CD4-positive, alpha-beta T cell treated with Interferon alpha-2 for 1 hour (primary cell): ENCODE measurements at places on chromosomes 7 and 10.

DNA sequence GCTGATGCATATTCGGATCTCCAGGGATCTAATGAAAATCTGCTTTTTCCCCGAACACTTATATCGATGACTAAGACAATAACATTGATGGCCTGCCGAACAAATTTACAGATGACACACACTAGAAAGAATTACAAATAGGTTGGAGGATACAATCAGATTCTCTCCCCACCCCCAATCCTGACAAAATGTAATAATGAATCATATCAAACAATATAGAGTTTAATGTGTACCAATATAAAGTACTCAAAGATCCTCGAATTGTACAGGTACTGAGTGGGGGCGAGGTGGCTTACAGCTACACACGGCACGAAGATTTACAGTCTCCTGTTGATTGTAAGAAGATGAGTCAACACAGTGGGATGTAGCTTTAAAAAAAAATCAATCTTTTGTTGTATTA, 182.7 kb upstream of the MKLN1 start:
- DNase-seq = no peak

DNA sequence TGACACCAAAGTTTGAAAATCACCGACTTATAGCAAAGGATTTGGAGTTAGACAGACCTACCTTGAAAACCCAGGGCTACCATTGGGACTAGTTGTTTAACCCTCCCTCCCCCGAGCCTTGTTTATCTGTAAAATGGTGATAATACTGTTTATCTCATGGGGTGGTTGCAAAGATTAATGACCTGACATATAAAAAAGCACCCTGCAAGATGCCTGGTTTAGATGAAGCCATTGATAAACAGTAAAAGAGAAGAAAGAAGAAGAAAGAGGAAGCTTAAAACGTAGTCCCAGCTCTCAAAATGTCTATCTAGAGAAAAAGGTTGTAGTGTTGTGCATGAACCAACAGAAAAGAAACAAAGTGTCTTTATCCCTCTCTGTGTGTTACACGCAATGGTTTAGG, 145.7 kb downstream of the FGFR2 start:
- no peak for DNase-seq

GRCh38 chr7:27996141-27996540, 184.5 kb downstream of the JAZF1 start:
- no peak for DNase-seq

DNA sequence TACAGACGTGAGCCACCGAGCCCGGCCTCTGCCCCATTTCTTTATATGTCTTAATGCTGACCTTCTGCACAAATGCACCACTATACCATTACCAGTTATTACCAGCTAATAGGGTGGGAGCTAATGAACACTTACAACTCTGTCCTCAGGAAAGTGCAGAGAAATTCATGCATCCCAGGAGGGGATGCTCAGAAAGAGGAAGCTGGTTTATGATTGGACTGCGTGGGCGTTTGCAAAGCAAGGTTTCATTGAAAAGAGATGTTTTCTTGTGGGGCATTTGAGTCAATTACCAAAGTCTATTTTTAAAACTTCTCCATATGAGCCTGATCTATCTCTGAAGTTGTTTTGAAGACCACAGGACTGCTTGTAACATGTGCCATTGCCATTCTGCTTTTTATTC, 417.7 kb upstream of the CELF2 start:
- no peak for DNase-seq

DNA sequence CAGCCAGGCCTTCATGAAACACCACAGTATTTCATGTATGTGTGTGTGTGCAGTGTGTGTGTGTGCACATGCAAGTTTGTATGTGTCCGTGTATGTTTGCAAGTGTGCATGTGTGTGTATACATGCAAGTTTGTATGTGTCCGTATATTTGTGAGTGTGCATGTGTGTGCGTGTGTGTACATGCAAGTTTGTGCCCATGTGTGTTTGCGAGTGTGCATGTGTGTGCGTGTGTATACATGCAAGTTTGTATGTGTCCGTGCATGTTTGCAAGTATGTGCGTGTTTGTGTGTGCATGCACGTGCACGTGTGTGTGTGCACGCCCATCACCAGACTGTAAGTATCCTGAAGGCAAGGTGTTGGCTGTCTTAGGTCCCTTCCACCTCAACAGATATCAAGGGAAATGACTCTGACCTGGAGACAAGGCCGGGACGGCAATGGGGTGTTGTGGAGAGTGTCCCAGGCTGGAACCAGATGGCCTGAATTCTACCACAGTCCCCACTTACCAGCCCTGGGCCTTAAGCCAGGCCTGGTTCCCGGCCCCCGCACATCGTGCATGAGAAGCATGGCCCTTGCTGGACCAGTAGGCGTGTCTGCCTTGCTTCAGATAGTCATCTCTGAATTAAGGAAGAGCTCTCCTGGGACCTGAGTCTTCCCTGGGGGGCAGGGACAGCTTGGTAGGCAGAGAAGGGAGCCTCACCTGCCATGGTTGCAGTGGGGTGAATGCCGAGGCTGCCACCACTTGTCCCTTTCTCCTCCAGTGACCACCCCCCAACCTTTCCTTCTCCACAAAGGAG, 140.0 kb downstream of the GRK5 start:
- no peak for DNase-seq

DNA sequence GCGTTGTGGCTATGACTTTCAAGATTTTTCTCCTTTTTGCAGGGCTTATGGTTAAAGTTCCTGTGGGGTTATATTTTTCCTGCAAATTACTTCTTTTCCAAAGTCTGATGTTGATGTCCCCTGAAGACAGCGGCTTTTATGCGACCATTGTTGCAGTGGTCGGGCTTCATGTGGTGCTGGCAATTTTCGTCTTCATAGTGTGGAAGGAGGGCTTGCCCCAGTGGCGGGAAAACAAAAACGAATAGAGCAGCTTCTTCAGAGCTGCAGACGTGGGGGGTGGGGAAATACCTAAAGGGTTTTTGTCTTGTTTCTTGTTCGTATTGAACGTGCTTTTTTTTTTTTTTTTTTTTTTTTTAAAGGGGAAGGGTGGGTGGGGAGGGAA, 53.8 kb downstream of the MCMBP start:
- DNase-seq = no peak

DNA sequence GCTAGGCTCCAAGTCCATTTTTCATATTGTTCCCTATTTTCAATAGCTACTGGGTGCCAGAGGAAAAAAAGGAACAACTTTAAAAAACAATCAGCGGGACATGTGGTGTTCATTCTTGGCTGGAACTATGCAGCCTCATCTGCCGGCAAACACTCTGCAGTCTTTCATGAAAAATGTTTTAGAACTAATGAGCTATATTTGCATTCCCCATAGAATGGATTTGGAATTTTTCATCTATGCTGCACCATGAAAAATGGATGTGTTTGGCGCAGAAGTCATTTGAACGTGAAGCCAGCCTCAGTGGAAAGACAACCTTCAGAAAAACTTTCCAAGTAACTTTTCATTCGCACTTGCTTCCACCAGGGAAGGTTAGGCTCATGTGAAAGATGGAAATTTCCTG, 270.5 kb downstream of the SKAP2 start:
- DNase-seq = no peak

DNA sequence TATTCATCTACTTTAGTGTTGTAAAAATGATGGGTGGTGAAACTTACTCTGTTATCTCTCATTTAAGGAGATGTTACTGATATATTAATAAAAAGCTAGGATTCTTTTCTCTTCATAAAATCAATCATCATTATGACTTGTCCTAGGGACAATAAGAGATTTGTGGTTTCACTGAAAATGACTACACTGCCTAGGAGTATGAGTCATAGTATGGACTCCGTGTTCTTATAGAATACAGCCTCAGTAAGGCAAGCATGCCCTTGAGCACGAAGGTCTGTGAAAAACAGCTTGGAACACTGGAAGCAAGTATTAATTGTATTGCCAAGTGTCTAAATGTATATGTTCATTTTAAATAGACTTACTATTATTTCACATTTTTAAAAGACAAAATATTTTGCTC, 749.2 kb upstream of the PCDH15 start:
- no peak for DNase-seq

- DNase-seq = no peak
Observed at GRCh38 chr10:1608408-1608807, 128.9 kb downstream of the ADARB2 start.

- DNase-seq = no peak
Observed at GRCh38 chr10:88095223-88095721, 231.8 kb downstream of the PTEN start.

DNA sequence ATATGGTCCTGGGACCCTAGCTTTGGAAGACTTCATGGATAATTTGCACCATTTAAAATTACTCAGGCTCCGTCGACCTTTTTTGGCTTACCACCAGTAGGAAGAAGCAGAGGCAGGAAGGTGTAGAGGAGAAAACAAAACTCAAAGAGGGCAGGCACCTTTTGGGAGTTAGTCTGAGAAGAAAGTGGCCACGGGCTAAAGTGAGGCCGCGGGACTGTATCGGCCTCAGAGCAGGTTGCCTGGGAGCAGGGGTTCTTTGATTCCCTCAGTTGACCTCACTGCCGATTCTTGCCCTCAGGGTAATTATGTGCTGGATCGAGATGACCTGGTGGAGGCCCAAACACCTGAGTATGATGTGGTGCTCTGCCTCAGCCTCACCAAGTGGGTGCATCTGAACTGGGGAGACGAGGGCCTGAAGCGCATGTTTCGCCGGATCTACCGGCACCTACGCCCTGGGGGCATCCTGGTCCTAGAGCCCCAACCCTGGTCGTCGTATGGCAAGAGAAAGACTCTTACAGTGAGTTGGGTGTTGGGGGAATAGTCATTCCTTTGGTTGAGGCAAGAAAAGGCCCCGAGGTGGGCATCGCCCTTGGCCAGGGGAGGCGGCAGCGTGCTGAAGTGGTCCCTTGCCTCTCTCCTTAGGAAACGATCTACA, 3.1 kb downstream of the MEPCE start:
- no peak for DNase-seq

- DNase-seq = no peak
Observed at GRCh38 chr10:120738658-120739057, 112.5 kb upstream of the WDR11 start.

GRCh38 chr7:53600296-53600695, 564.9 kb downstream of the POM121L12 start:
- DNase-seq = no peak

DNA sequence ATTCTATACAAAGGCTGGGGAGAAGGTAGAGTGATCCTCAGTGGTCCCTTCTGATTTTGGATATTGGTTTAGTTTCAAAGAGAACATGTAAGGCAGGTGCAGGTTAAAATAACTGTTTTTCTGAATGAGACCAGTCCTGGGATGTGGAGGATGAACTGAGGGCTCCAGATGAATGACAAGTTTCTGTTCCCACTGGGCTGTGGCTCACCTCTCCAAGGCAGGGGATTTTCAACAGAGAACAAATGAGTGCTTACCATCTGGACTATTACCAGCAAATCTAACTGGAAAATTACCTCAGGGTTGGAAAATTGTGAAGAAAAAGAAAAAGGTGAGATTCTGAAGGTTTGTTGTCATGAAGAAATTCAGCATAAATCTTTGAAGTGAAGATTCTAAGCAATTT, 8.0 kb downstream of the LAMB4 start:
- DNase-seq = no peak

DNA sequence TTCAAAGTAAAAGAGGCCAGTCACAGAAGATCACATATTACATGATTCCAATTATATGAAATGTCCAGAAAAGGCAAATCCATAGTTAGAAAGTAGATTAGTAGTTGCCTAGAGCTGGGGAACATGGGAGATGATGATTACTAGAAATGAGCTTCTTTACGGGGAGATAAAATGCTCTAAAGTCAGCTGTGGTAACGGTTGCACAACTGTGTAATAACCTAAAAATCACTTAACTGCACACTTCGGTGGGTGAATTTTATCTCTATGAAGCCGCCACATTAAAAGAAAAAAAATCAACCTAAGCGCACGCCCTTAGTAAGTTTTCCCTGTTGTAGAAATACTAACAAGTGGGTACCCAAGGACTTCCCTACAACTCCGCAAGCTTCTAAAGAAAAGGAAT, 15.9 kb downstream of the XRCC2 start:
- DNase-seq = no peak

DNA sequence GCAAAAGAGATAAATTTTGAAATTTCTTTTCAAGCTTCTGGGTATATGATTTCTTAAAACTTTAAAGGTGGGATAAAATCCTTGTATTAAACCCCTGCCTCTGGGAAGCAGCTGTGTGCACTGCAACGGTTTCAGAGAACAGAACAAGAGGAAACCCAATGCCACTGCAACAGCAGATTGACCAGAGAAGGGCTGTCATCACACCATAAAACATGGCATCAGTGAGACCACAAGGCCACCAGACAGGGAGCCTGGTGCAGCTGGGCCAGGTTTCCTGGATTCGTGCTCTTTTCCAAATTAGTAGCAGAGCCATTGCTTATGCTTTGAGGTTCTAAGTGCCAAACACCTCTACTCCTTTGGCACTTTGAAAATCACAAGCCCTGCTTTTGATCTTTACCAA, 152.4 kb downstream of the PRPF18 start:
- no peak for DNase-seq

DNA sequence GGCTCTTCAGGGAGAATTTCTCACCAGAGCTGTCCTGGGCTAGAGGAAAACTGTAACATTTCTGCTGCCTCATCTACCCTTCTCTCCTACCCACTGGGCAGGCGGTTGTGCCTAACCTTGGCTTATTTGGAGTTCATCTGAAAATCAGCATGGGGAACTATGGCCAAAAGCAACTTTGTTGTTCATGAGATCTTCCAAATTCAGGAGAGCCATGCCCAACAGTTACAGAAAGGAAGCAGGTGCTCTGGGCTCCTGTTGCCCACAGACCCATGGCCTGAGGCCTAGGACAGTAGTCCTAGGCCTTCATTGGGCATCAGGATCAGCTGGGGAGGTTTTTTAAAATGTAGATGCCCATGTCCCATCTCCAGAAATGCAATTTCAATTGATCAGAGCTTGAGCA, 85.2 kb downstream of the GRID1 start:
- DNase-seq = no peak

DNA sequence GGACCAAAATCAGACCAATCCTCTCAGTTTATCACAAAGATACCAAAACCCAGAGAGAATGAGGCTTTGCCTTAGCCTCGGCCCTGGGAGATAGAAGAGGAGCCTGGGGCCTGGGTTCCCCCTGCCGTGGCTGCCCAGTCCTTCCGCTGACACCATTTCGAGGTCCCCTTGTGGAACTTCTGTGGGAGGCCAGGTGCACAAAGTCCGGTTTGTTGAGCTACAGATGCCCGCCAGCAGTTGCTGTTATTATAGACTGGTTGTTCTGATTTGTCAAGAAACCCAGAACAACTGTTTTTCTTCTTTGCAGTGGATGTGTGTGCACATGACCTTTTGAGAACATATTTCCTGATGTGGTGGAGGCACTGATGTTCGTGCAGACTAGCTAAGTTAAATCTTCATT, 47.6 kb downstream of the CUX1 start:
- no peak for DNase-seq

DNA sequence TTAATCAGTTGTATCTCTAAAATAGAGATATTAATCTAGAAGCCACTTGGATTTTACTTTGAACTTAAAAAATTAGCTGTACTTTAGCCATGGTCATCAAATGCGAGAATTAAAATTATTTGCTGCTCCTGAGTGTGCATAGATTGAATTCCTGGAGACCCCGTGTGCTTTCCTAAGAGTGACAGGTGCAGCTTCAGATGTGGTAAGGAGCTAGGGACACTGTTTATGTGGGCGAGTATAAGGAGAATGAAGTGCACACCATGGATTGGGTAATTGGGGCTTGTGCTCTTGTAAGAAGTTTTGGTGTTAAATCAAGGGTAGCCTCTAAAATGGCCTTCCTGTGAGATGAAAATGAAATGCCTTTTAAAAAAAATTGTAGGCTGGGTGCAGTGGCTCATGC, 9.8 kb downstream of the PLCE1 start:
- no peak for DNase-seq
